ENCODE measurements at places on chromosomes 11 and 22.
A peak's percentile ranks its signal among the peaks of the same experiment; 100 is the strongest.

GRCh38 chr11:2307501-2308331 lies 5.9 kb downstream of the TSPAN32 start:
- peak; percentile 70 for DNase-seq

DNA sequence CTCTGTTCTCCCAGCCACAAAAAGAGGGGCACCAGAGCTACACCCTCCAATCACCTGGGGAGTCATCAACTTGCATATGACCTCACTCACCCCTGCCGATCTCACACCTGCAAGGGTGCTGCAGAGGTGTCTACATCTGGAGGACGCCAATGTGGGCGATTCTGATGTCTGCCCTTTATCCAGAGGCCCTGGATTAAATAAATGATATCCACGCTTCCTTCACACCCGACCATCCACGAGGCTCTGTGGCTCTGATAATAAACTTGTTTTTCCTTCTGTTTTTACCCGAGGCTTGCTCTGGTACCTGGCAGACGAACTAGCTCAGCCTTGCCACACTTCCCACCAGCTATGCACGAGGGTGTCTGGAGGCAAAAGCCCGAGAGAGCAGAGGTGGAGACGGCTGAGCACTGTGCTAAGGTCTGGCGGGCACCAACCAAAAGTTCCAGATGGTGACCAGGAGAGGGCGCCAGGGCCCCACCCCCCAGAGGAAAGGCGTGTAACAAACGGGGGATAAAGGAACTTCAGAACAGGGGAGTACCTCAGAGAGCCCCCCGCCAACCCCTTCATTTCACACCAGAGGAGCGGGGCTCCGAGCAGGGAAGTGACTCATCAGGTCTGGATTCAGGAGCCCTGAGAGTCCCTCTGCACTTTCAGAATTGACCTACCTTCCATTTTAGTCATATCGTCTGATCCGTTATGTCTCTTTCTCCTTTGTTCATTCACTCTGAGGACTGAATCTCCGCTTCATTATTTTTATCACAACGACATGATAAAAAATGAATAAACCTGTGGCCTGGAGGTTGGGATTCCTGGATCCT lies 13.5 kb downstream of the SCN3B start:
- no peak for DNase-seq

GRCh38 chr11:70078781-70079616 lies 882 bp downstream of the ANO1 start:
- no peak for DNase-seq

GRCh38 chr22:26442086-26442756 lies 13.2 kb downstream of the ASPHD2 start:
- no peak for DNase-seq

- DNase-seq: no peak
Observed at GRCh38 chr11:70825893-70826540, 426.4 kb downstream of the SHANK2 start.

DNA sequence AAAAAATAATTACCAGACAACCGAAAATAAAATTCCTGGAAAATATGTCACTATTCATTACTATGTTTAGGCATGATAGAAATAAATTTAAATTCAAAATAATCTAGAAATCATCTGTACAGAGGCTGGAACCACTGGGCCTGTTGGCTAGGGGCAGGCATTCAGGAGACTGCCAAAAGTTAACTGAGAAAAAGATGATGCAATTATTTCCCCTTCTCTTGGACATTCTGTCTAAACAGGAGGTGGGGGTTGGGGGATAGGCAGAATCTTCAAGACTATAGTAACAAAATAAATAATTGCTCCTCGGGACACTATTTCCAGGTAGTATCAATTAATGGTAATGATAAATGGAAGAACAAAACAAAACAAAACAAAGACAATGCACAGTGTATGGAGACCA lies 14.1 kb downstream of the BTBD10 start:
- DNase-seq: no peak

GRCh38 chr22:47929646-47930185 lies 1167.3 kb downstream of the TBC1D22A start:
- DNase-seq: peak; percentile 46

DNA sequence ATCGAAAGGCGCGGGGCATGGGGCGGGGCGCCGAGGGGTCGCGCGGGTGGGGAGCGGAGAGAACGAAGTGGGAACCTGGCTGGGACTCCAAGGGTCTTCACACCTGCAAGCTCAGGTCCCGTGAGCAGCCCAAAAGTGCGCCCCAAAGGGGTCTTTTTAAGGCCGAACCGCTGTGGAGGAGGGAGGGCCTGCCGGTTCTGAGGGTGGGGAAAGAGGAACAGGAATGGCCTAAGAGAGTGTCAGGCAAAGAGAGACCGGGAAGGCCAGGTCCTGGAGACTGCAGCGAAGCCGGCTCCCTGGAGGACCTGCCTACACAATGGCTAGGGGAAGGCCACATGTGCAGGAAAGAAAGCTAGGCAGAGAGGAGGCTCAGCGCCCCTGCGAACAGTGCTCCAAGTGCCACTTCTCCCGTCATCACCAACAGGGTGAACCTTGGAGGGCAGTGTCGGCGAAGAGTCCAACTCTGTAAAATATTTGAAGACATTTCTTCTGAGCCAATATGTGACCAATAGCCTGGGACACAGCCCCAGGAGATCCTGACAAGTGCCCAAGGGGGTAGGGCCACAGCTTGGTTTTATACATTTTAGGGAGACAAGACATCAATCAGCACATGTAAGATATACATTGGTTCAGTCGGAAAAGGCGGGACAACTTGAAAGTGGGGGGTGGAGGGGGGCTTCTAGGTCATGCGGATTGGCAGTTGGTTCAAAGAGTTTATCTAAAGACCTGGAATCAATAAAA lies 710 bp upstream of the DGCR2 start:
- no peak for DNase-seq

- no peak for DNase-seq
Observed at GRCh38 chr22:30206944-30207343, 39.6 kb downstream of the LIF start.

DNA sequence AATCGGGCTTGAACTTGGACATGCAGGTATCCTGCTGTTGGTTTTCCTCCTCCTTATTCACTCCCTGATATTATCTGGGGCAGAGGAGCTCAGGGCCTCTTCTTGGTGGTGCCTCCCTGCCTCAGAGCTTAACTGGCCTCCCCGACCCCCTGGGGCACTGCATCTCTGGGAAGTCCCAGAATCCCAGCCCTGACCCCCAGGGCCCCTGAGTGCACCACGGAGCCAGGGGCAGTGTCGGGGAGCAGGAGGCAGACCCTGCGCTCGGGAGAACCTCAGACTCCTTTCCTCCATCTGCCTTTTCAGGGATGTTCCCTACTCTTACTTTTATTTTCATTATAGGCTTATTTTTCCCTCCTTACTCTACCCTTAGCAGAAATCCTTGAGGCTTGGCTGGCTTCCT lies 537.0 kb downstream of the BRD1 start:
- DNase-seq: peak; percentile 49

DNA sequence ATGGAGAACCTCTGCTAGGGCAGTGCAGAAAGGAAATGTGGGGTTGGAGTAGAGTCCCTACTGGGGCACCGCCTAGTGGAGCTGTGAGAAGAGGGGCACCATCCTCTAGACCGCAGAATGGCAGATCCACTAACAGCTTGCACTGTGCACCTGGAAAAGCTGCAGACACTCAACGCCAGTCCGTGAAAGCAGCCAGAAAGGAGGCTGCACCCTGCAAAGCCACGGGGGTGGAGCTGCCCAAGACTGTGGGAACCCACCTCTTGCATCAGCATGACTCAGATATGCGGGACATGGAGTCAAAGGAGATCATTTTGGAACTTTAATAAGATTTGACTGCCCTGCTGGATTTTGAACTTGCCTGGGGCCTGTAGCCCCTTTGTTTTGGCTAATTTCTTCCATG lies 8.7 kb downstream of the TSKU start:
- DNase-seq: peak; percentile 71

DNA sequence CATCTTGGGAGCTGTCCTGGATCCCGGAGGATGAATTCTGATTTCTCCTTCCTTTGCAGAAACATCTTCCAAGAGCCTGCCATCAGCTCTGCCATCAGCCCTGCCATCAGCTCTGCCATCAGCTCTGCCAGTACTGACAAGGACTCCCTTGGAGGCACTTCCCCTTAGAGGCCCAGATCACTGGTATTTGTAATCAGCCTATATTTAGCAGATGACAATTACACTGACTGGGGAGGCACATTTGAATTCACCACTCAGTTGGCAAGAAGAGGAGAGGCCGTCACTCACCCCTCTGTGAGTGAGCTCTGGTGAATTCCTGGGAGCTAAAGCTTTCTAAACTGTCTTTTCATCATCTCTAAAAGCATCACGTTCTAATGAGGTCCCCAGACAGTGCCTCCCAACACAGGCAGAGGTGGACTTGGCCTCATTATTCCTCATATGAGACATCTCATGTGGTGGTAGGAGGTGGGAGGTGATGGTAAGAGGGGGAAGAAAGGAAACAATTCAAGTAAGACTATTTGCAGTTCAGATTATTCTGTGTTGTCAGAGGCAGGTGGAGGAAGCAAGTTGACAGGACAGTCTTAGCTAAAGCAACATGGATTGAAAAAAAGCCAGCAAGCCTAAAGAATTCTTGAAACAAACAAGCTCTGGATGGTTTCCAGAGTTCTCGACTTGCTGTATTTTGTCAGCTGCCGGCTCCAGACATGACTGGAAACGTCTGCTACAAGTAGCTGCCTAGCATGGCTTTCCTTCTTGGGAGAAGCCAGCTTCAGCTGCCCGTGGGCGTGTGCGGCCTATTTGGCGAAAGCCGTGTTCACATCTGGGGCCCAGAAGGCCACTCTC lies 771.7 kb downstream of the TBC1D22A start:
- no peak for DNase-seq

- DNase-seq: peak; percentile 61
Observed at GRCh38 chr11:12175694-12176241, 65.4 kb downstream of the MICAL2 start.

DNA sequence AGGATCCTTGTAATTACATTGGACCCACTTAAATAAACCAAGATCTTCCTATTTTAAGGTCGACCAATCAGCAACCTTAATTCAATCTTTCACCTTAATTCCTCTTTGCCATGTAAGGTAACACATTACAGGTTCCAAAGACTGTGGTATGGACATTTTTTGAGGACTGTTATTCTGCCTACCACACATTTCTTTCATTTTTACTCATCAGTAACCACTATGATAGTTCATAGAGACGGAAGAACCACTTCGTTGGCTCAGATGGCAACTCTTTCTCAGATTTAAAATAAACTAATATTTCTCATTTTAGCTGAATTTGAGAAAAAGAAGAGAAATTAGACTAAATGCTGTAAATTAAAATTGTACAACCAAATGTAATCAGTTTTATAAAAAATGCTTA lies 96.3 kb downstream of the PAX6 start:
- no peak for DNase-seq

DNA sequence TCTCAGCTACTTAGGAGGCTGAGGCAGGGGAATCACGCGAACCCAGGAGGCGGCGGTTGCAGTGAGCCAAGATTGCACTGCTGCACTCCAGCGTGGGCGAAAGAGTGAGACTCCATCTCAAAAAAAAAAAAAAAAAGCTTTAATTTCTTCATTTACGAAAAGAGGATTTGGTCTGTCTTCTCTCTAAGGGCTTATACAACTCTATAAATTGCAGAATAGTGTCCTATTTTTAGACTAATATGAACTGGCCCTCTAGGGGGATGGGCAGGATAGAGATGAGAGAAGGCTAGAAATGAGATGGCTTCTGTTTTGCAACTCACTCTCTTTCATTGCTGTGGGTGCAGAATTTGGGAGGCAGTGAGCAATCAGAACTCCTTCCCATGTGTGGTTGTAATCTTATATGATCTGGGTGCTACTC lies 11.3 kb downstream of the MAML2 start:
- DNase-seq: no peak

DNA sequence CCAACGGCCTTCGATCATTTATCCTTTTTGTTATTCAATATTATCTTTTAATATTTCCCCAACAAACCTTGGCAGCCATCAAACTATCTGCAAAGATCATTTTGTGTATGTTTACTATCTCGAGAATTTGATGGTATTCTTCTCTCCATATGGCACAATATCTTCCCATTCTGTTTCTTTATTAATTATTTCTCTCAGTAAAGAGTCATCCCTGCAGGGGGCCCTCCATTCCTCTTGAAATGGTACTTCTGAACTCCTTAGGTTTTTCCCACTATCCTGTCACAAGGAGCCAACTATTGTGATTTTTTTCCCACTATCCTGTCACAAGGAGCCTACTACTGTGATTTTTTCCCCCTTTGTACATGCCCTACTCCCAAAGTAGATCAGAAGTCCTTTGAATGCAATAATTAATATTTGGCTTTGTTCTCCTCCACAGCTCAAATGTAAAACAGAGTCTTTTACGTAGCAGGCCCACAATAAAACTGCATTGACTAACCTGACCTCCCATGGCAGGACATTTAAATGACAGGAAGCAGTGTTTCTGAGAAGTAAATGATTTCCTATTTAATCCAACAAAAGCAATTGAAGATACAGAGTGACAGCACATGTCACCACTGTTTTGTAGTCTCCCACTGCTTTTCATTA lies 43.3 kb downstream of the PDGFD start:
- no peak for DNase-seq

DNA sequence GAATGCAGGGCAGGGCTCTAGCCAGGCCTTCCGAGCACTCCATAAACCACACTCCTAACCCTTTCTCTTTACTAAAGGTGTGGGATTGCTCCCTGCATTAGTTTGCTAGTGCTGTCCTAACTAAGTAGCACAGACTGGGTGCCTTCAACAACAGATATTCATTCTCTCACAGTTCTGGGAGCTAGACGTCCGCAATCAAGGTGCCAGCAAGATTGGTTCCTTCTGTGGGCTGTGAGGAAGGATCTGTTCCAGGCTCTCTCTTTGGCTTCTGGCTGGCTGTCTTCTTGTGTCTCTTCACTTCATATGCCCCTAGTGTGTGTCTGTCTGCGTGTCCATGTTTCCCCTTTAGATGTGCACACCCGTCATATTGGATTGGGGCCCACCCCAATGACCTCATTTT lies 59.8 kb downstream of the GALNT18 start:
- no peak for DNase-seq

GRCh38 chr22:39980596-39980995 lies 14.2 kb upstream of the FAM83F start:
- no peak for DNase-seq

DNA sequence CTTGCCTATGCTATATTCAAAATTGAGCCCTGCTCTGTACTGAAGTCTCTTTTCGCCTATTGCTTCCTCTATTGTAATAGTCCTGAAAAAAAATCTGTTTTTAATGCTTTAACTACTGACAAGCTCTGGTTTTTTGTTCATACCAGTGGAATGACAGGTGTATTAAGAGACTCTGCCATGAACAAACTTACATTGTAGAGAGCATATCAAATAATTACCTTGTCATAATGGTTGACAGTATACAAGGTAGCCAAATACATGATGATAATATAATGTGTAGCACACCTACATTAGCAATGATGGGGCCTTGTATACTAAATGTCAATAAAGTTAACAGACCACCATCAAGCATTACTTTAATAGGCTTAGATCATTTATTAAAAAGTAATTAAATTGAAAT lies 175.0 kb downstream of the DYNC2H1 start:
- DNase-seq: no peak

- DNase-seq: no peak
Observed at GRCh38 chr11:101582236-101582988, 1.4 kb downstream of the TRPC6 start.

- DNase-seq: no peak
Observed at GRCh38 chr11:37788141-37788877, 1190.3 kb upstream of the RAG2 start.
